Mucosa of gallbladder (tissue), 1 donor: ENCODE measurements at places on chromosomes 6 and 20.

DNA sequence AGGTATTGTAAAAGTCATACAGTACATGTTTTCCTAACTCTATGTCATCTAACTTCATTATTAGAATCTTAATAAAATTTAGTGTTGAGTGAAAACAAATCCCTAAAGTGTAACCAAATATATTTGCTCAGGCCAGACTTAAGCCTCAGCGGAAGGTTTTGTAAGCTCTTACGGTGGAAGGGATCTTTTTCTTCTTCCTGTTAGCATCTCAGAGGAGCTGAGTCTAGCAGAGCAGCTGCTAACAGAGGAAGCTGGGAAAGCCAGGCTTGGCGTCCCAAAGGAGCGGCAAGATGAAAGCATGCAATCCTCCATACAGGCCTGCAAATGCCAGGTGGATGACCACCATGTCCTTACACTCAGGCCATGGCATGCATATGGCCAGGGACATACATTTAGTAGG, 72.4 kb downstream of the ADTRP start:
- no peak for DNase-seq

- DNase-seq, result no peak
These were observed 72.4 kb upstream of the GTSF1L start for GRCh38 chr20:43799150-43799711.

DNA sequence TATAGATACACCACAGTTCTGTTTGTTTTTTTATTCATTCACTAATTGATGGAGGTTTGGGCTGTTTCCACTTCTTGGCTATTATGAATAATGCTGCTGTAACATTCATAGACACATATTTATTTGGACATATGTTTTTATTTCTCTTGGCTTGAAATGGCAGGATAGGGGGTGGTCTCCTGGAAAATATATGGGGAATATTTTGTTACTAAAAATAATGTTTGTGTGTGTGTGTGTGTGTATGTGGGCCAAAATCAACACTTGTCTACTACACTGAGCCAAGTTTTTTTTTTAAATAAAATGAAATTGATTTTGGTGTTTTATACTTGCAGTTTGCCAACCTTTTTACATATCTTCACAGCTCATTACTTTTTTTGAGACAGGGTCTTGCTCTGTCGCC, 264.4 kb upstream of the SULF2 start:
- no peak for DNase-seq

GRCh38 chr6:5776706-5777390, 229.9 kb downstream of the NRN1 start:
- no peak for DNase-seq

DNA sequence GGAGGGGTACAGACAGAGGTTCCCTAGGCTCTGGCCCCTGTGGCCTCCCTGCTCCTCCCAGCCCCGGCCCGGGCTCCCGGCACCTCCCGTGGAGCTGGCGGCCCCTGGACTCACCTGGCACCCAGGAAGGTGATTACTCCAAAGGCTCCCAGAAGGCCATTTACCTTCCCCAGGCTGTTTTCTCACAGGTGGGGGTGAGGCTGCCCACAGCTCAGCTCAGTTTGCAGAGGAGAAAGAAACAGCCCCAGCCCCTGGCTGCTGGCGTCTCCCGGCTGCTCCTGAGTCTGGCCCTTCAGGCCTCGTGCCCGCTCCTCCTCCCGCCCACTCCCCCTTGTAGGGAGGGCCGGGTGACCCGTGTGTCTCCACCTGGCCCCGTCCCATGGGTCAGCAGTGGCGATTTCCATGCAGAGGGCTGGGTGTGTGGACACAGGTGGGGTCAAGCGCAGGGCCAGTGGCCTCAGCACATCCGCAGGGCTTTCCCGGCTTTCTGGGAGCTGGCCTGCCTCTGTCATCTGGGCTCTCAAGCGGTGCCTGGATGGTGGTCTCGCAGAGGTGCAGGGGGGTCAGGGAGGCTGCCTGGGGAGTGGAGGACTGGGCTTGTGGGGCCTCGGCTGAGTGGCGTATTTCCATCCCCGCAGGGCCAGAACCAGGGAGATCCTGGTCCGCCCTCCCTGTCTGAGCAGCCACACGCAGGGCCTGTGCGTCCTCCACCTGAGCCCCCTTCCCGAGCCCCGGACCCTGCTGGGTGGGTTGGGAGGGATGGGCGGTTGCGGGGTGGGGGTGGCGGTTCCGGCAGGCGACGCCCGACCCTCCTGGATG, 20.2 kb upstream of the GATA5 start:
- no peak for DNase-seq

GRCh38 chr20:23410916-23411695, 10.2 kb downstream of the NAPB start:
- DNase-seq, result no peak

DNA sequence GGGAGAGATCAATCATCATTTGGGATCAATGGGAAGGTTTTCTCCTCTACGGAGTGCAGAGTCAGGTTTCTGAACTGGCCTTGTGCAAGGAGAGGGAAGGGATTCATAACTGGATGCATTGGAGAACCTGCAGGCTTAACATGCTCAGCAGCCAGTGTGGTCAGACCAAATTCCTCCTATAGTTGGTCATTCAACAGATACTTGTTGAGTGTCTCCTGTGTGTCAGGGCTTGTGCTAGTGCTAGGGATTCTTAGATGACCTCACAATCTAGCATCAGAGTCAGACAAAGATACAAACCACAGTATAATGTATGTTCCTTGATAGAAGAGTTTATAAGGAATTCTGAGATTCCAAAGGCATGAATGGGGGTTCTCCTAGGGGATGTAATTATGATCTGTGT, 23.9 kb downstream of the RALY start:
- DNase-seq, result no peak

GRCh38 chr6:17280138-17280537, 1.0 kb upstream of the RBM24 start:
- no peak for DNase-seq

GRCh38 chr20:50111120-50111828, 1.7 kb downstream of the UBE2V1 start:
- DNase-seq, result no peak

- no peak for DNase-seq
These were observed 36.6 kb downstream of the IL20RA start for GRCh38 chr6:137008204-137008603.

- peak; percentile 50 for DNase-seq
These were observed 625.4 kb downstream of the QKI start for GRCh38 chr6:164039954-164040375.

DNA sequence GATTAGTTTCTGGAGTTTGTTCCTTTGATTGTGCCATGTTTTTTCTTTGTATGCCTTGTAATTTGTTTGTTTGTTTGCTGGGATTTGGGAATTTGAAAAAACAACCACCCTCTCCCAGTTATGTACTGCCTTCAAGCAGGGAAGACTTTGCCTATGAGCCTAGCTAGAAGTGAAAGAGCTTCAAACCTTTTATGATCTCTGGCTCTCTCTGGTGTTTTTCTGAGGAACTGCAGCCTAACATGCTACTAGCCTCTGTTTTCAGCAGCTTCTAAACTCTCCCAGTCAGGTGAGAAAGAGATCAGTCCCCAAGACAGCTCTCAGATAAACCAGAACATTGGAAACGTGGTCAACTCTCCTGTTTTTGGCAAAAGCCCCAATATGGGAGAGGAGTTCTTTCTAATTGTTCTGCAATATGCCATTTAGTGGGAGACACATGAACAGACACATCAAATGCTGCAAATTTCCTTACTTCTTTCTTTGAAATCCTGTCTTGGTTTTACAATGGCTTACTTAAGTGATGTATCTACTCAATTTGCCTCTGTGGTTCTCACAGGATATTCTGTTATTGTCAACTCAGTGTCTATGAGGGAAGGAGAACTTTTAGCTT, 58.9 kb upstream of the SERINC1 start:
- DNase-seq, result peak; percentile 75

DNA sequence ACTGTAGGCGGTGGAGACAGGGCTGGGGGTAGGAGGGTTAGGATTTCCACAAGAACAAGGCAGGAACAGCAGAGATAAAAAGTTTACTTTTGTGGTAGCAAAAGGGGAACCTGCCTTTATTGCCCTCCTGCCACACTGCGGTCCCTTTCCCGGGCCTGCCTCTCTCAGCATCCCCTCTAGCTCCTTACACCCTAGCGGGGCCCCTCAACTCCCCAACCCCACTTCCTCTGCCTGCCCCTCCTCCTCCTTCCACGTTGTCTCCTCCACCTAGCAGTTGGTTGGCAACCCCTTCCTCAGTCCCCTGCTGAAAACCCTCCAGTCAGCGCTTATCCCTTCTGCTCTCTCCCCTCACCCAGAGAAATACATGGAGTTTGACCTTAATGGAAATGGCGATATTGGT, 714 bp downstream of the AIF1 start:
- DNase-seq, result no peak

DNA sequence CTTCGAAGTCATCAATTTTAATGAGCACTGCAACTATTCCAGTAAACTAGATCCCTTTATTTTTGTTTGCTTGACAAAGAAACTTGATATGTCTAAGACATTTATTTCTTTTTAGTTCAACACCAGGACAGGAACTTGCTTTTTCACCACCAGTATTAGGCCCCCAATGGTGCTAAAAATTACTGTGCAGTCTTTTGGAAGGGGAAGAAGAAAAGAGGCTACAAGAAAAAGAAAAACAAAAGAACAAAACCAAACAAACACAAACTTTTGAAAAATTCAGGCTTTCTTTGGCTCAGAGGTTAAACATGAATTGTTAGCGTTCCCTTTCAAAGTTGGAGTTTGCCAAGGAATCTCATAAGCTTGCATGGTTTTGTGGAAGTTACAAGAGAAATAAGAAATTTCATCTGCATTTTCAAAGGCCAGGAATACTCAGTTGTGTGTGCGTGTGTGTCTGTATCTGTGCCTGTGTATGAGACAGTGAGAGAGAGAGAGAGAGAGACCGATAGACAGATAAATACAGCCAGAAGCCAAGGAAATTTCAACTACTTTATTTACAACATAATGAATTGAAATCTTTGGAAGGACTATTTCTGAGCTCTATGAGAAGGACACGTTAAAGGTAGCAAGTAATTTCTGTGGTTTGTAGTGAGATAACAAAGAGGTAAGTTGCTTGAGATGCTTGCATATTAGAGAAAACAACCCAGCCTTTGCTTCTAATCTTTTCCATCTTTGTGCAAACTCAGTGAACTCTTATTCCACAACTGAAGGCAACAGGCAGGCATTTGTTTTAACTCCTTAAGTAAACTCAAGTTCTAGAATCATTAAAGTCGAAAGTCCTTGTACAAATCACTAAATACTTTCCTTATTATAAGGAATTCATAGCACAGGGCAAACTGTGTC, 171.0 kb upstream of the CITED2 start:
- DNase-seq, result no peak

DNA sequence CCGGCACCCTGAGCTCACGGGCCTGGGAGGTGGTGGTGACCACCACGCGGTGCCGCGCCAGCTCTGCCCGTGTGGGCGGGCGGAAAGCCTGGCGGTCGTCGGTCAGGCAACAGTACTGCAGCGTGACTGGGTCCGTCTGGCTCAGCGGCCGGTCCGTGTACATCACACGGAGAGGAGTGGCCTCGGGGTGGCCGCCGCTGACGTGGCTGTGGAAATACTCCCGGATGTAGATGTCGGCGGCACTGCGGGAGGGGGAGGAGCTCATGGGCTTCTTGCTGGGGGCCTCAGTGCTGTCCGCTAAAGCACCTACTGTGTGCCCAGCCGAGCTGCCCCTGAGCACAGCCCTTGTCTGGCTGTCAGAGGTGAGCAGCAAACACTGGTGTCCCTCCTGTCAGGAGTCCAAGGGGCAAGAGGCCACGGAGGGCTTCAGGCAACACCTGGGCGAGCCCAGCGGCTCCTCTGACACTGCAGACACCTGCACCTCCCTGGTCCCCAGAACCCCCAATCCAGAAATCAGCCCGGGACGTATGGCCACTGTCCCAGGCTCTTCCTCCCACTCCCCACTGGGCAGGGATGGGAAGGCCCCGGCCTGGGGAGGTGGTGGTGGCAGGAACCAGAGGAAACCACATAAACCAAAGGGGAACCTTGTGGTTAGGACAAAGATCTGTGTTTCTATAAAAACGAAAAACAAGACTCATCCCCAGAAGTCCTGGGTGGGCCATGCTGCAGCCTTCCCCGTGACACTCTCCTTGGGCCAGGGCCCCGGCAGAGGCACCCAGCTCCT, 6.5 kb downstream of the HELZ2 start:
- DNase-seq, result peak; percentile 57

GRCh38 chr6:42227173-42227850, 9.7 kb upstream of the MRPS10 start:
- no peak for DNase-seq

GRCh38 chr20:45998761-45999160, 9.9 kb upstream of the MMP9 start:
- no peak for DNase-seq
